ENCODE measurements at places on chromosomes 4 and X.

- DNase-seq, result no peak
Observed at GRCh38 chr4:167785523-167785922, 306.8 kb upstream of the ANXA10 start.

GRCh38 chr4:41012293-41012692, 202.0 kb downstream of the APBB2 start:
- DNase-seq, result no peak

DNA sequence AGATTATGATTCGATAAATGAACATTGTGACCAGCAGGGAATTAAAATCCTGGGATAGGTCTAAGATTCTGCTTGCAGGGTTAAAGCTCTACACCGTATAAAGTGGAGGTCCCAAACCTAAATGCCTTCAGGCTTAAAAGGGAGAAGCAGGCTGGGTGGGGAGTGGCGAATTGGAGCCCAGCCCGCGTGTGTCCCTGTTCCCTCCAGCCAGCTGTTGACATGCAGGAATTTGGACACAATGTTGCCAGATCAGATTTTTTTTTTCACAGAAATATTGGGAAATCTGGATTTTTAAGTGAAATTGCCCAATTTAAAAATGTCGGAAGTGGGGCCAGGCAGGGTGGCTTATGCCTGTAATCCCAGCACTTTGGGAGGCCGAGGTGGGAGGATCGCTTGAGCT, 60.5 kb downstream of the ELF4 start:
- no peak for DNase-seq

GRCh38 chr4:22487328-22487727, 28.5 kb downstream of the ADGRA3 start:
- DNase-seq, result no peak

- DNase-seq, result no peak
Observed at GRCh38 chr4:153211986-153212728, 7.9 kb downstream of the TRIM2 start.

GRCh38 chrX:15465347-15465746, 27.8 kb downstream of the PIR start:
- no peak for DNase-seq

- no peak for DNase-seq
Observed at GRCh38 chr4:152454398-152455011, 81.4 kb downstream of the FBXW7 start.

DNA sequence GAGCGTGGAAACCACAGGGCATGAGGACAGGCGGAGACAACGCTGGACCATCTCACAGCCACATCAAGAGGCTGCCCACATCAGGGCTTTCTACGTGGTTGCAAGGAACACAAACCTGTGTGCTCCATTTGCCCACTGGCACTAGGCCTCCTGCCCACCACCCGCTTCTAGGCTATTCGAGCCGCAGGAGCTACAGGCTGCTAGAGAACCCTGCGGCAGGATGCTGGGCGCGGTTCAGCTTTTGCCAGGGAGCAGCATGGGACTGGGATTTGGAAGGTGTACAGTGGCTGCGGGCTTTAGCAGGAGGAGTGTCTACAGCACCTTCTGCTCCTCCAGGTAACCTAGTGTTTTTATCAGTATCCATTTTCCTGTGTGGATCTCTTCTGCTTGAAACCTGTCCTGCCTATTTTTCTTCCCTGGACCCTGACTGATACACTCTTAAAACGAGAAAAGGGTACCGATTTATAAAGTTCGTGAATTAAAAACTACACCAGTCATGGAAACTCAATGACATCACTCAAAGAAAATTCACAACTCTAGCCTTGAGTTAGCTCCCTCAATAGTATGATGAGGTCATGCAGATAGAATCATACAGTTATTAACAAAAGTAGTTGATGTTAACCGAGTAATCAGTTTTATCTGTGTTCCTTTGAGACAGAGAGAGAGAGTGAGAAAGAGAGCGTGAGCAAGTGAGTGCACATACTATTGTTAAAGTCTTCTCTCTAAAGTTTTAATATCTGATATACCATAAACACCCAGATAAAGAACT, 12.8 kb downstream of the NOP14 start:
- no peak for DNase-seq

- no peak for DNase-seq
Observed at GRCh38 chr4:57291911-57292310, 181.7 kb upstream of the IGFBP7 start.

DNA sequence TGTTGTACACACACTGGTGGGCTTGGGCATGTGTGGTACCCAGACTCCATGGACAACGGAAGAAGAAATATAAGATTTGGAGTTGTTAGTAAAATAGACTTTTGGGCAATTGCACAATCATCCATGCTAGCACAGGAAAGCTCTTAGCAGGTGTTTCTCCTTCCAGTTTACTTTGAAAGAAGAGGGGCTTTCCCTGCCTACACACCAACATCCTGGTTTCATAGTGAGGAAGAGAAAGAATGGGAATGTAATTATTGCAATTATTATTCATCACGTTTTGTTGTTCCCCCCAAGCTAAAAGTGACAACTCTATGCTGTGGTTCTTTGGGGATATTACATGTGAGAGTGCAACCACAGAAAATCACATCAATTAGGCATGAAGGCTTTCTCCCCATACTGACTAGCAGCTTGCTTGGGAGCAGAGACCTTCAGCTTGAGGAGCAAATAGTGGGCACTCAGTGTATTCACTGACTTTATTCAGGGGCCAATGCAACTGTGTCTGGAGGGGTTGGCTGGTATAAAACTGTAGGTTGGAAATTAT, 57.2 kb upstream of the PUDP start:
- DNase-seq, result no peak

DNA sequence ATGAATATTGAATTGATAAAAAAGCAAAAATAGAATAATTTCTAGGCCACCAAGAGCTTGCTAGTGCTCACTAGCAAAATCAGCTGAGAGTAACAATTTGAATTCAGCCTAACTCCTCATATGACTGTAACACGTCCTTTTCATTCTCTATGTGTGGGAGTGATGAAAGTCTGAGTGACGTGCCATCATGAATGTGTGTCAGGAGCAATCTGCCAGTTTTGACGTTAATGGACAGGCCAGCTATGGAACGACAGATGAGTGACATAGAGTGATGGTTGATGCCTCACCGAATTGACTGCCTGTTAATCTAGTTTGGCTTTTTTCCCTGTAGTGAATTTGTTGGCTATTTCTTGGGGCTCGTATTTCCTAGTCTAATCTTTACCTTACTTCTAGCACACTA, 200.7 kb downstream of the TLL1 start:
- no peak for DNase-seq

DNA sequence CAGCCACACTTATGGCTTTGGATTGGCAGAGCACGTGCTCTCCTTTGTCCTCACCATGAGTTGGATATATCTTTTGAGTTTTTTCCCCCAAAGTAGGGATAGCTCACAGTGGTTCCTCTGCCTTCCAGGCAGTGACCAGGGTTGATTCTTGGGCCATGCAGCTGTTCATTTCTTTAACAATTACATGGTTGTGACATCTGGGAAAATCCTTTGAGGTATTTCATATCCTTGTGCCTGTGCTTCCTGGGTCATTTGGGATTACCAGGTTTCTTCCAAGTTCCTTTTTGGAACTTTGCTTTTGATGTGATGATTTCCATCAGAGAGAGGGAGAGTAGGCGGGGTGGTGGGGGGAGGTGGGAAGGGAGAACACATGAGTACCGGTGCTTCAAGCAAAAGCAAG, 15.6 kb downstream of the BCORL1 start:
- no peak for DNase-seq

DNA sequence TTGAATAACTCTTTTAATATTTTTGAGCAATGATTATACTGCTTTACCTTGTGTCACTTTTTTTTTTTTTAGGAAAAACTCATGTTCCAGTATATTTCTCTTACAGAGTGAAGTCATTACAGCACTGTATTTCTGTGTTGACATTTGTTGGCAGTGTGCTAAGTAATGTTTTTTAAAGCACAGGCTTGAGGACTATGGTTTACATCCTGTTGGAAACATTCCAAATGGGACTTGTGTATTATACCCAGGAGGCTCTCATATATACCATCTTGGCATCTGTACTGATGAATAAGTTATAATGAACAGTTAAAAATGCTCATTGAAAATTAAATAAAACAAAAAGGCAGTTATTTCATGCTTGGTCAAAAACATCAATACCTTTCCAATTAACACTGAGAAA, 33.8 kb downstream of the CEP44 start:
- no peak for DNase-seq

DNA sequence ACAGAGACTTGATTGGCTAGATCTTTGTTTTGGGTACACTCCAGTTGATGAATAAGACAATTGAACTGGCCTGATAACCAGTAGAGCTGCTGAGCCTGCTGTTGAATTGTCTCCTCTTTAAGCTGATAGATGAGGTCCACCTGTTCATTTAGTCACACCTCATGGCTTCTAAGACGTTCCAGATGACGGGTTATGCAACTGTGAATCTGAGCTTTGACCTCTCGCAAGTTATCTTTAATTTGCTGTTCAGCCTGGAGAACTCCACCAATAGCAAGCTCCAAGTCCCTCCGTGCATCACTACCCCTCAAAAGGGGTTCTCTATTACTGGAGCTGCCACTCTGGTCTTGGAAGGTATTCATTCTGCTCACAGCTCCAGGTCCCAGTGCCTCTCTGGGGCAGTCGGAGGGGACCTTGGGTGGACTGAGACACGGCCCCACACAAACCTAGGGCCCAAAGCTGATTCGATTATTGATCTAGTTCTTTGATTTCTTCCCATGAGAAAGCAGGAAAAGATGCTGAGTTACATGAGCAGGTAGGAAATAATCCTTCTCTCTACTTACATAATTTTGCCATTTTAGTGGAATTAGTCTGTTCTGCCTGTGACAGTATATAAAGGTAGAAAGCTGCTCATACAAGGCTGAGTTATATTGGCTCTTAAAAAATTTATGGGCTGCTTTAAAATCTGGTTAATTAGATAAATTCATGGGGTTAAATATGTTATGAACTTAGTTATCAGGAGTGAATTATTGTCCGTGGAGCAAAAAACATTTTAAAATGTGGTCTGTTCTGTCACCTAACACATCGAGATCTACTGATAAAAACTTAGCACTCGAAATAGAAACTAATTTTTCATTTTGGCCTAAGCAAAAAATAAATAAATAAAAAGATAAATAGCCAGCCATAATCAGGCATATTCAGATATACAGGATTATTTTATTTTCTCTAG, 6.8 kb downstream of the MMAA start:
- DNase-seq, result no peak

GRCh38 chr4:145381163-145381562, 100.5 kb upstream of the SMAD1 start:
- DNase-seq, result no peak

DNA sequence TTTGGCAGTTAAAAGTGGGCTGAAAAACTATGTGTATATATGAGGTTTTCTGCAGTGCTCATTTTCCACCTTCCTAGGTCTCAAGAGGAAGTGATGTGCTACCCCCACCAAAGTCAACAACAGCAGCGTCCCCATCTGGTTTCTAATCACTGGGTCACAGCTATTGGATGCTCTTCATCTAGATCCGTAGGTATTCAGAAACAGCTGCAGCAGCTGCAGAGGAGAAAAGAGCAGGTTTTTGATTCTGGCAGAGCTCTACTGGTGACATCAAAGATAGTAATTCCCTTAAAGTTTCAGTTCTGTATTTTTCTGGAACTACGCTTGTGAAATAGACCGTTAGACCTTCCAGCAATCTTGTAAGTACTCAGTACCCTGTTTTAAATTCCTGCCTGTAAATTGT, 5.8 kb upstream of the GUCY2F start:
- no peak for DNase-seq

- DNase-seq, result no peak
Observed at GRCh38 chrX:12411831-12412230, 273.6 kb downstream of the FRMPD4 start.

DNA sequence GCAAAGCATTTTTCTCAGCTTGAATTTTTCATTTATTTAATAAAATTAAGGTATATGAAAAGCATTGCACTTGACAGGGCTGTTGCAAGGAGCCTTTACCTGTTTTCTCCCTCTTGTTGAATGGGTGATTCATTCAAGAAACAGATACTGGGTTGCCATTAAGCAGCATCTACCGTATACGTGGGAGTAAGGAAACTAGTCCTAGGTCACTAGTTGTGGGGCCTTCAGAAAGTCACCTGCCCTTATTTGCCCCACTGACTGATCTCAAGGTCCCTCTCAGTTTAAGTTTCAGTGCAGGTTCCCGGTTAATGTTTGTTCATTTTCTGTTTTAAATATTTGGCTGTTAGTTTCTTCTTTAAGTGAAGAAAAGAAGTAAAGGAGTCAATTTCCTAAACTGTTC, 34.0 kb downstream of the LHFPL1 start:
- DNase-seq, result no peak

- no peak for DNase-seq
Observed at GRCh38 chrX:54807524-54808108, at the start of gene MAGED2. TSS of gene MAGED2 (plus strand) at chrX:54807745. CDS start at chrX:54809332, 1,587 bp downstream.

DNA sequence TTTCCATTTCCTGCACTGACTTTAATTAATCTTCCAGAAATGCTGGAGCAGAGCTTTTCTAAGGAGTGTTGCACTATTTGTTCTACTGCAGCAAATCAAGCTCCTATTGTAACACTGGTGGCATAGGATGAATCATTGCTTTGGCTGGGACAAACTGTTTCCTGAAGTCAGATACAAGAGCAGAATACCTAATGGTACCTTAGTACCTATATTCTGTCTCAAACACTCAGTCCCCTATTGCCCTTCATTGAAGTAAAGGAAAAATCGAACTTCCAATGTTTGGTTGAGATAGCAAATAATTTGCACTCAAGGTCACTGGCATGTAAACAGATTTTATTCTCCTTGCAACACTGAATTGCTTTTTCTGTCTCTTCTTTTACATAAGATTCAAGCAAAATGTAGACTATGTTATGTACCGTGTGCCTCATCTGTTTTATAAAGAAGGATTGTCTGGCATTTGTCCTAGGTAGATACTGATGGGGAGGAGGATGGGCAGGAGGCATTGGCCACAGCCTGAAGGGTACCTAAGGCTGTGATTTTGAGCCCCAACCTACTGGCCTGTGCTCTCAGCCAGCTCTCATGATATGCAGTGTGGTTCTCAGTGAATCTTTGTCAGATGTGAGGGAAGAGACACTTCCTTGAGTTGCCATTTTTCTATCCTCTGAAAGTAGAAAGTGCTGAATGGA, 141.6 kb downstream of the AASDH start:
- no peak for DNase-seq

DNA sequence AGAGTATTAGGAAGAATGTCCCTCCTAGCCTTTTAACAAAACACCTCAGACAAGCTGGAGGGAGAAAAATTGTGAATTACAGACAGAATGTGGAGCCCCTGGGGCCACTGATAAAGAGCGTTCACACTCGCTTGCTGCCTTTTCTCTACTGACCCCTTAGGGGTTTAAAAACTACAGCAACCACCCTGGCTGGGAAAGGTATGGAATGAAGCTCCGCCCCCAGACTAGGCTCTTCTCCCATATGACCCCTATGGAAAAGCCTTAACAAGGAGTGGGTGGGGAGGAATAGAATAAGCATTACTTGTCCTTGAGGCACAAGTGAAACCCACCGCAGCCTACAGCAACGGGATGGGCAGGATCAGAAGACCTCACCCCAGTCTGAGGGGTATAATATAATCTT, 26.3 kb downstream of the ANKRD50 start:
- DNase-seq, result no peak

DNA sequence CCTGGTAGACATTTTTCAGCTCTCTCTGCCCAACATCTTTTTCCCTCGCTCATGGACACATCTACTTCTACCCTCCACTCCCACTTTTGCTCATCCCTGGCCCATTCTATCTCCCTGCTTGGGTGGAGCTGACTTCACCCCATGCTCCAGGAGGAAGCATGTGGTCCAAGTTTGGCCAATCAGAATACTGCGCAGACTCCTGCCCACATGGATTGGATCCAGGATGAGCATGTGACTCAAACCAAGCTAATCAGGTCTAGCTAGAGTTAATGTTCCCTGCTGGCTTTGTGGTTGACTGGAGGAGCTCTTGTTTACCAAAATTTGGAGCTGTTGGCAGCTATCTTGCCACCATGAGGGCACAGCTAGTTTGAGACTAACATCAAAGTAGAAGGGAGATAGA, 22.7 kb downstream of the SMIM20 start:
- no peak for DNase-seq
